ENCODE measurements at places on chromosomes 1 and 21.
A peak's percentile ranks its signal among the peaks of the same experiment; 100 is the strongest.

DNA sequence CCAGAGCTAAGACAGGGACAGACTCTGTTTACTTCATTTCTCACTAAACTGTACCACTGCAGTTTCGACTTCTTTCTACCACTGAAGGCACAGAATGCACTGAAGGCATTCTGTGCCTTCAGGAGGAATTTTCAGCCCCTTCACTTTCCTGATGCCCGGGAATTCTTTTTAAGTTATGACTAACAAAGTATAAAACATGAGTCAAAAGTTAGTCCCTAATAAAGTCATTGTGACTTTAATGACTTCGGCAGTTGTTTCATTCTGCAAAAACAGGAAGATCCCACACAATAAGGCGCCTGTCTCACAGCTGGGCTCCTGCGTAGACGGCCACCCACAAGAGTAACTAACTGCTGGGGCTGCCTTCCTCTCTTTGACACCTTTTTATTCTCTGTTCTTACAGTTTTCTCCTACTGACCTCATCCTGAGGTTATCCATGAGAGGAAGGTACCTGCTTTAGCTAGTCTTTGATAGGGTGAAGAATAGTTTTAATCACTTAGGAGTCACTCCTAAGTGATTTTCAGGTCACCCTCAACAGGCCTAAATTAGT lies 183.9 kb upstream of the SGIP1 start:
- no peak for DNase-seq

GRCh38 chr1:35852241-35852640 lies 30.8 kb upstream of the AGO1 start:
- DNase-seq = no peak

GRCh38 chr1:185297982-185298381 lies 19.1 kb downstream of the IVNS1ABP start:
- no peak for DNase-seq

DNA sequence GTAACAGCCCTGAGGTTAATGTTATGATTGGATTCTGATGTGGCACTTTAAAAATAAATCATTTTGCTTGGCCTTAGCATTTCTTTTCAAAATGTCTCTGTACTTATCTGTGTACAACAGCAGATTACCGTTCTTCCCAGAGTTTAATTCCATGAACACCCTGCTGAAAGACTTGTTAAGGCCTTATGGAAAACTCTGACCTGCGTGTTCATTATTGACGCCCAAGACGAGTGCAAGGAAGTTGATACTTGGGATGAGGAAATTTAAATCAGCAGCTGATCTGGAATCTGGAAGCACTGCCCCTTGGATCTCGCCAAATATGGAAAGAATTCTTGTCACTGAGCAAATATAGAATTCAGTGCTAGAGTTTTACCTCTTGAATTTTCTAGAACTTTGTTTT lies 6.7 kb downstream of the ERG start:
- DNase-seq = no peak

GRCh38 chr1:83500987-83501591 lies 497.8 kb downstream of the TTLL7 start:
- no peak for DNase-seq

- DNase-seq = no peak
Observed at GRCh38 chr1:1527092-1527816, 13.2 kb downstream of the TMEM240 start.

GRCh38 chr1:16903458-16903796 lies 7.6 kb downstream of the RNU1-2 start:
- DNase-seq = no peak

GRCh38 chr1:76428028-76428427 lies 353.5 kb downstream of the ST6GALNAC3 start:
- DNase-seq = no peak

DNA sequence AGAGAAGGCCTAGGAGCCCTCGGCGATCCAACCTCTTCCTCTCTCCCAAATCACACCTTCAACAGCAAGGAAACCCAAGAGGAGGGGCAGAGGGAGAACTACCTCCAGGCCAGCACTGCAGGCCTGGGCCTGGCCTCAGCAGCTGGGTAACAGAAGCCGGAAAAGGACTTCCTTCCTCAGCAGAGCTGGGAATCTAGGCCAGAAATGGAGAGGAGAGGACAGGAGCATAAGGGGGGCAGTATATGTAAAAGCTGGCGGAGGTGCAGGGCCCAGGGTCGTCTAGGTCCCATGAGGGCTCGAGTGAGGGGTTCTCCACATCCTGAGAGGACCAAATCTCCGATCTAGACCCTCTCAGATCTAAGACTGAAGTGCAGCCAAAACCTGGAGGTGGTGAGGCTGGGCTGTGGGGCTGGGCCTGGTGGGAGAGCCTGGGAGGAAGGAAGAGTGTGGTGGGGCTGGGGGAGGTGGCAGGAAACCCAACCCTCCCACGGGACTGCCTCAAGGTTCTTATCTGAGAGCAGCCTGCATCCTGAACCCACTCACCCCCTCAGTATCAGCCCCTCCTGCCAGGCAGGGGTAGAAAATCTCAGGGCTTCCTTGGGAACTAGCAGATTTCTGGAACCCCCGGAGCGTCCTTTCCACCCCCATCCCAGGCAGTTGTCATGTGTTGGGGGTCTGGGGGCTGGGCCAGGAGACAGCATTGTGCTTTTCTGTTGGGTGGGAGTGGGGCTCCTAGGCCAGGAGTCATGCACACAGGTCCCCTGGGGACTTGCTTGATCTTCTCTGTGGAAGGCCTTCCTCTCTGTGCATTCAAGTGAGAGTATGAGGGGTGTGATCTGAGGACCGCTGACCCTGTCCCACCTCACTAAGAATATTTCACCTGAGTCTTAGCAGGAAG lies 33.0 kb downstream of the PIK3C2B start:
- DNase-seq = no peak

DNA sequence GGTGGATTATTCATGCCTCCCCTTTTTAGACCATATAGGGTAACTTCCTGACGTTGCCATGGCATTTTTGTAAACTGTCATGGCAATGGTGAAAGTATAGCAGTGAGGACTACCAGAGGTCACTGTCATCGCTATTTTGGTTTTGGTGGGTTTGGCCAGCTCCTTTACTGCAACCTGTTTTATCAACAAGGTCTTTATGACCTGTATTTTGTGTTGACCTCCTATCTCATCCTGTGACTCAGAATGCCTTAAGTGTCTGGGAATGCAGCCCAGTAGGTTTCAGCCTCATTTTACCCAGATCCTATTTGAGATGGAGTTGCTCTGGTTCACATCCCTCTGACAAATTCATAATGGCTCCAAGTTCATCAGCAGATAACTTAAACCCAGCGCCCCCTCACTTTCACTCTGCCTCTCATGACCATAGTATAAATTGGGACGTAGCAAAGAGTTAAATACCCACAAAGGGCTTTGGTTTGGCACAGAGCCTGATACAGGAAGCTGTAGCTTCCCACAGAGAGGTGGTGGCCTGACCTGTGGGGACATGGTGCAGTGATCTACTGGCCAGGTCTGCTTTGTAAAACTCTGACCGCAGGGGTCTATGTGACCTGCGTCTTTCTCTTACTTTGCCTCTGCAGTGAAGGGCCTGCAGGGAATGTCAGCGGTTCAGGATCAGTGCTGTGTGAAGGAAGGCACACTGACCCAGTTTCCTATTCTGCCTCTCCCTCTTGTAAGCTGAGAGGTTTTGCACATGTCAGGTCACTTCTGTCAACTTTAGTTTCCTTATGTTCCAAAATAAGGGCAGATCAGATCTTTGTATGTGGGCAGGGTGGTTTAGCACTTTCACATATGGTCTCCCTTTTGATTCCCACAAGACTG lies 78.1 kb upstream of the ZNF644 start:
- DNase-seq = peak; percentile 68

DNA sequence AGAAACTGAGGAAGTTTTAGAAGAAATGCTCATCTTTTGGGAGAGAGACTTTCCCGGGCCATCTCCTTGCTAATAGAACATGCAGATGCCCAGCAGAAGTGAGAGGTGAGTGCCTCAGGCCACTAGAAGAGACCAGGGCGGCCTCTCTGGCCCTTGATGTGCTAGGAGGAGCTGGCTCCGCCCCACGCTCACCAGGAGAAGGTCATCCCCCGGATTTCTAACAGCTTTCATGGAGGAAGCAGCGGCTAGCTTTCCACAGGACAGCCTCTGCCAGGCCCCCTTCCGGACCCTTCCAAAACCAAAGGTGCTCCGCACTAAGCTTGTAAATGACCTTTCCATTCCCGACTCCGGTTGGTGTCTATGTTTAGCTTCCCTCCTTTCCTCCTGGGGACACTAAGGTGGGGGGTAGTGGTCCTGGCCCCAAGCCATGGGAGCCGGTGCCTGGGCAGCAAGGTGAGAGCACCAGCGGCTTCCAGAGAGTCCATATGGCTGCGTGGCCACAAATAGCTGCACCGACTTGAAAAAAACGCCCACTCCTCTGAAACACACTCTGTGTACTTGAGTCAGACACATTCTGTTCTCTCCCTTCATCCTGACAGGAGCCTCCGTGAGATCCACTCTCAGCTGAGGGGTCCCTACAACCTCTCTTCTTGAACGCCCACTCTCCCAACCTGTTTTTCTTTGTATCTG lies 249.9 kb downstream of the TNR start:
- DNase-seq = no peak

DNA sequence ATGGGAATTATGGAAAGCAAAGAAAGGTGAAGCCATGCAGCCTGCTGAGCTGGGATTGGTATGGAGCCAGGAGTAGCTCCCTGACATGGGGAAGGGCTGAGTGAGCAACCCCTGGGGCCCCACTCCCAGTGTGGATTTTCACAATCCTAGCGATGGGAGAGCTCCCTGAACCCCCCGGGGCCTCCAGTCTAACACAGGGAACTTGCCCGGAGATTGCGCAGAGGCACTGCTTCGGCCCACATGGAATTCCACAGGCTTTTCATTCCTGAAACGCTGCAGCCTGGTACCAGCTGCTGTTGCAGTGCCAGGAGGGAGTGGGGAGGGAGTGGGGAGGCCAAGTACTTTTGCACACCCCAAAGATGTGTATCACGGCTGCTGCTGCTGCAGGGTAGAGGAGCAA lies 110.4 kb upstream of the C21orf91 start:
- no peak for DNase-seq

GRCh38 chr1:233673947-233674431 lies 60.1 kb downstream of the KCNK1 start:
- no peak for DNase-seq

DNA sequence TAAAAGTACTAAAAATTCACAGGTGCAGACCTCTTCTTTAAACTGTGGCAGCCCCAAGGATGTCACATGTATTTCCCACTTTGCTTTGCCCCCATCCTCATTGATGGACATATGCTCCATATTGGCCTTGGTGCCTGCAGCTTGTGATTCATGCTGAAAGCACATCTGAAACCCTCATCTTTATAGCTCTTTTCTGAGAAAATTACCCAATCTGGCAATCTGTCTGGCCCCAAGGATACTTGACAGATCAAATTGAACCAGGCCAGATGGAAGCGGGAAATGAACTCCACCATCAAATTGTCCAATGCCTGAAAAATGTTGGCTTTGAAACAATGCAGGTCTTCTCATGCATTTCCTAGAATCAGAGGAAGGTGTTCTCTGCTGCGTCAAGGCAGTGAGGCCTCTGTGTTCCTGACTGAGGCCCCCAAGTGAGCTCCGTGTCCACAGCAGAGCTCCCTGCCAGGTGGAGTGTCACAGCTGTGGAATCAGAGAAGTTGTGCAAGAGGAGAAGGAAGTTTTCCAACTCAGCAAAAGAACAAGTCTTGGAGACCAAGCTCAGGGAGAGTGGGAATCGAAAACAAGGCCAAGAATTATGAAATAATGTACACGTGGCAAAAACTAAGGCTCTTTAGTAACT lies 323.7 kb downstream of the PLPP3 start:
- DNase-seq = no peak

DNA sequence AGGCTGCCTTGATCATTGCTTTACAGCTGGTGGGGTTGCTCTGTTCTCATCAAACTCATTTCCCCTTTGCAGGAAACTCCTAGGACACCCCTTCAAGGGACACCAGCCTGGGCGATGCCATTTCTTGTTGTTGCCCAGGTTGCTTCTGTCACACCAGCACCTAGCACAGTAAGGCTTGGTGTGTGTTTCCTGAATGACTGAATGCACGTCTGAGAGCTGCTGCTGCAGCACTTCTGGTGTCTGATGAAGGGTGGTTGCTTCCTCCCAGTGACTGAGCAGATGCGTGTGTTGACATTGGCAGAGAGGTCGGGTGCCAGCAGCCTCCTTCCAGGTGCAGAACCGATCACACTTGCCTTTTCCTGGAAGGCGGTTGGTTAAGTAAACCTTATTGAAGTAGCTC lies 477.4 kb downstream of the CAMTA1 start:
- DNase-seq = no peak

DNA sequence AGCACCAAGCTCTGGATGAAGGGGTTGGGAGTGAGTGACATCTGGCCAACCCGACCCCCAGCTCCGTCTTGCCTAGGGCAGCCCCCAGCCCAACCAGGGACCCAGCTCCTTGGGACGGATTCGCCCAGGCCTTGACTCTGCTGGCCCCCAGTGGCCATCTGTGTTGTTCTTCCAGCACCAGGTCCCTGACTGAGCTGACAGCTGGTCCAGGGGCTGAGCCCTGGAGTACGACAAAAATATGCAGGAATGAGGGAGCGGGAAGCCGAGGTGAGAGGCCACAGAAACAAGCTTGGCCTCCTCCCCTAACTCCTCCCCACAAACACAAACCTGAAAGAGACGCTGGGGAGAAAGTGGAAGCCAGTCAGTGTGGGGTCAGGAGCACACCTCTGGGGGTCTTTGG lies 55.0 kb upstream of the PAX7 start:
- peak; percentile 70 for DNase-seq

DNA sequence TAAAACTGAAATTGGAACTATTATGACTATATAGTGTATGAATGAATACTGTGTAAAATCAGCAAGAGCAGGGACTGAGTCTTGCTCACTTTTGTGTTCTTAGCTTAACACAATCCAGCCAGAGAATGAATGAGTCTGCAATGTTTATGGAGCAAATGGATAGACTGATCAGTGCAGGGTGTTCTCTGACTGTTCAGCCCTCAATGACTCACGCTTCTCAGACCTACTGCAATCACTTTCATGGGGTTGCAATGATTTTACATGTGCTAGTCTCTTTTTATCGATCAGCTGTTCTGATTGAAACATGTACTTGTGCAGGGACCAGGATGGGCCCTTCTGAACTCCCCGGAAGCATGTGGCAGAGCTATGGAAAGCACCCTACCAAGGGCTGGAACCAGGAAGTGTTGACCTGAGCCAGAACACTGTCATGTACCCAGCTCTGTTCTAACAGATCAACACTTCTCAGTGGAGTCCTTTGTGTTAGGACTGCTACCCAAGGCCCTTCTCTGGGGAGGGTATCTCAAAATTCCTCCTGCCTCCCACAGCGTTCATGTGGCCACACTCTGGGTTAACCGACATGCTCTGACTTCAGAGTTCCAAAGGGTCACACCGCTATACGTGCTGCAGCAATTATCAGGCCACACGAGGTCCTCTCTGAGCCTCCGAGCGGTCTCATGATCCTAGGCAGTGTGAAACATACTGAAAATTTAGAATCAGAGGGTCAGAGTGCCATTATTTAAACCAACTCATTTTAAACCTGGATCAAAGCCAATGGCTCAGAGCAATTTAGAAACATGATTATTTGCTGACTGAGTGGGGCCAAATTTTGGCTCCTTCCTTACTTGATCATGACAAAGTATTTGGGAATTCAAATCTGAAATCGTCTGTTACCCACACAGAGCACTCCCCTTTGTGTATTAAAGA lies 35.2 kb downstream of the GRIK1 start:
- no peak for DNase-seq
